ENCODE measurements at places on chromosomes 2 and 18. TPM values are rescaled to one million over a fixed set of nuclear protein-coding genes. Genes with fewer than 3 reads are reported as not detected.
A peak's percentile ranks its signal among the peaks of the same experiment; 100 is the strongest.

The DSG1 gene
- polyA plus RNA-seq, result not detected

The REEP1 gene
- polyA plus RNA-seq, result 4.2 TPM

DNA sequence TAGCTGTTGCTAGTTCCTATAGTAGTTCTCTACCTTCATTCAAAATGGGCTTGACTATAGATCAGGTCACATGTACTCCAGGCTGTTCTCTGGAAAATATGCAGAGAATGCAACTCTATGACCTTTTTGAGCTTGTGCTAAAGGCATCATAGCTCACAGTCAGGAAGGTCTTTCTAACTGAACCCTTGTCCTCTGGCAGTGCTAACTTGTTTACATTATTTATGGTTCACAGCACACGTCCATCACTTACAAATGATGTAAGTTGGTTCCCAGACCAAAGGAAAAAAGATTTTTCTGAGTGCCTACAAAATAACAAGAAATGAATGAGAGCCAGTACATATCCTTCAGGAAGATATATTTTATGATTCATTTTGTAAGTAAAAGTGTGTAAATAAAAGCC lies 236.1 kb downstream of the GCA start:
- H3K4me1 ChIP-seq, result peaks cover 19% of the 10 kb centered on the region
- H3K27me3 ChIP-seq, result no peaks in the 10 kb centered on the region
- H3K36me3 ChIP-seq, result no peaks in the 10 kb centered on the region
- no peak for DNase-seq

The GYPC gene
- 74.0 TPM for polyA plus RNA-seq

GRCh38 chr2:29920130-29920577 lies 1.2 kb downstream of the ALK start:
- H3K4me3 ChIP-seq, result peak overlapping the region; percentile 23
- H3K27me3 ChIP-seq, result peaks cover 23% of the 10 kb centered on the region
- H3K36me3 ChIP-seq, result no peaks in the 10 kb centered on the region
